ENCODE measurements at places on chromosomes 12 and 14. TPM values are rescaled to one million over a fixed set of nuclear protein-coding genes. Genes with fewer than 3 reads are reported as not detected.

TGM1 gene
- 5.6 TPM for total RNA-seq

ATP5F1B gene
- total RNA-seq = 518 TPM

KCNJ8 gene
- not detected for total RNA-seq

ORMDL2 gene
- total RNA-seq = 68.2 TPM

CHST11 gene
- total RNA-seq = 71.4 TPM

MYL6 gene
- total RNA-seq = 1,606 TPM

DPY19L2 gene
- 0.61 TPM for total RNA-seq

KRT77 gene
- total RNA-seq = not detected

NXPH4 gene
- total RNA-seq = 1.0 TPM

PTHLH gene
- not detected for total RNA-seq
